HAP-1 (cell line): ENCODE measurements at places on chromosomes 11 and 22.

DNA sequence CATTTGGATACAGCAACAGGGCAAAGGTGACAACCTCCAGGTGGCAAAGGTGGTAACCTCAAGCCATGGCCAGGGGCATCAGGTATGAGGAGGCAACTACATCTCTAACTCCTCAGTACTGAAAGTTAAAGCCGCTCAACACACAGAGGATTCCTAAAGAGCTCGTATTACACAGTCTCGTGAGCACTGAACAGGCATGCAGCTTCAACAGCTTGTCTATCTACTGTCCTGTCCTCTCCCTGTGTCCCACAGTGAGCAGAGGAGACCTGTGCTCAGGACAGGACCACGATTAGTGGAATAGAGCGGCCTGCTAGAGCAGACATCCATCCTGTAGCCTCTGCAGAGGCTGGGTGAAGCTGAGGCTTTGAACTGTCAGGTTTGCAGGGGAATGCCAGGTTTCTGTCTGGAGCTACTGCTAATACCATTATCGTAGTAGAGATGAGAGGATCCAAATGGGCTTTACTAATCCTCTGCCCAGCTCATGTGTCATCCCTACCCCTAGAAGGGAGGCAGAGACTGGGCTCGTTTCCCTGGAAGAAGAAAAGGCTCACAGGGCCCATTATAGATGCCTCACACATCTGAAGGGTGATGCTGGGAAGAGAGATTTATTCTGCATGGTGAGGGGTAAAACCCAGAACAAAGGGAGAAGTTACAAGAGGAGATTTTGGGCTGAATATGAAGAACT is 415.2 kb downstream of the LARGE1 start:
- no peak for DNase-seq

GRCh38 chr22:23384923-23385677 is 195.0 kb downstream of the IGLL1 start:
- DNase-seq = no peak

DNA sequence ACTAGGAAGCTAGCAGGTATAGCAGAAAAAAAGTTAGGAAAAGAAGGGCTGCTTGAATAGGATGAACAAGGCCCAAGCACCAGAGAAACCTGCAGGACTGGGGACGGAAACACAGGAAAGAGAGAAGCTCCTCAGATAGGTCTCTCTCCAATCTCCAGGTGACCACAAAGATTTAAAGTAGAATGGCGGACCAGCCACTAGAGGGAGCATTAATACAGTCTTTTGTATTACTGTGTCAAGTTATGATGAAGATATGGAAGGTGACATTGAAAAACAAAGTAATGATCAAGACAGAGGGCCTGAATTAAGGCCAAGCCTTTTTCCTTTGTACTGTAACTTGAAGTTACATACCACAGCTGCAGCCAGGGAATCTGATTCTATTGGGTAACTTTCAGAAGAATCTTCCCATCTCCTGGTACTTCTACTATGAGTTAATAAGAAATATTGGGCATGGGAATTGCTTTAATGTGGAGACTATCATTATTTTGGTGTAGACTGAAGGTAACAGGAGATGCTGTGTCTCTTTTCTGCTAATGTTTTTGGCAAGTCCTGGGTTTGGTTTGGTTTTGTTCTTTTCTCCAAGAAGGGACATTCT is 33.8 kb downstream of the OR2AG2 start:
- DNase-seq = peak; percentile 32

DNA sequence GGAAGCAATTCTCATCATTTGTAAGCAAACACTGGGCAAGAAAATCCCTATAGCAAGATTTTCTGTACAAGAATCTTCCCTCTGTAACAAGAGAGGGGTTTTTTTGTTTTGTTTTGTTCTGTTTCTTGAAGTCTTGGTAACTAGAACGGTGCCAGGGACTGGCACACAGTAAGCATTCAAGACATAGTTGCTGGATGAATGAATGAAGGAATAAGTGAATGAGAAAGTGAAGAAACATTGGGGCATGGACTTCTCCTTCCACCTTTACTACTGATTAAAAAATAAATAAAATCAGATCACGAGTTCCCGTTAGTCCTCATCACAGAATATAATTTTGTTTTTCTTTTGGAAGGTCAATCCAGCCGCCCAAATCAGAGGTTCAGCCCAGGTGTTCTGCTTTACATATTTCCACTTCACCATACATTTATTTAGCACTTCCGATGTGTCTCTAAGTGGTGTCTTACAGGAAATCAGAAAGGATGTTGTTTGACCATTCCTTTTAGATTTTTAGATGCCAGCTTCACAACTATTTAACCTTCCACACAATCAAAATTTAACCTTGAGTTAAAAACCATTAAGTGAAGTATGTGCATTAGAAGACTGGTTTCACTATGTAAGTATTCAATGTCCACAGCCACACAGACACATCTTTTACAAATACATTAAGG is 281.2 kb downstream of the CADM1 start:
- no peak for DNase-seq

GRCh38 chr11:125156346-125157117 is 8.0 kb upstream of the PKNOX2 start:
- DNase-seq = no peak
